Mucosa of gallbladder (tissue), 1 donor: ENCODE measurements at places on chromosomes 16 and 17. TPM values are rescaled to one million over a fixed set of nuclear protein-coding genes. Genes with fewer than 3 reads are reported as not detected.

KRT31 gene
- total RNA-seq = not detected

CUEDC1 gene
- total RNA-seq = 36.9 TPM

- no peak for DNase-seq
These were observed 326.7 kb downstream of the CDH13 start for GRCh38 chr16:82953517-82953916.

HNF1B gene
- 142 TPM for total RNA-seq

DNA sequence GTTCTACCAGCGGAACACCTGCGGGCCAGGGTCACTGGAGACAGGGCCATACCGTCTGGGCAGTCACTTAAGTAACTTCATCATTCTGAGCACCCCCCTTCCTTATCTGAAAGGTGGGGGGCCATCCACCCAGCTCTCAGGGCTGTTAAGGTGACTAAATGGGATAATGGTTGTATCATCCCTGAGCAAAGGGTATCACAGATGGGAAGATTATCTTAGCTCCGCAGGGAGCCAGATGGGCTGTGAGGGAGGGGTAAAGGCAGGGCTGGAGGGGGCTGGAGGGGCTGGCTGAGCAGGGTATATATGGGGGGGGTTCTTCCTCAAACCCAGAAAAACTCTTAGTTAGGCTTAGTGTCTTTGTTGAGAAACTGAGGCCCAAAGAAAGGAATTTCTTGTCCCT, 2.9 kb upstream of the CACNA1G start:
- DNase-seq = no peak

GRCh38 chr17:50210240-50211225, 9.1 kb upstream of the COL1A1 start:
- peak; percentile 69 for DNase-seq
